ENCODE measurements at places on chromosomes 16 and 17.
A peak's percentile ranks its signal among the peaks of the same experiment; 100 is the strongest.

- no peak for DNase-seq
Measured at GRCh38 chr16:19912455-19913339, 28.0 kb upstream of the GPRC5B start.

DNA sequence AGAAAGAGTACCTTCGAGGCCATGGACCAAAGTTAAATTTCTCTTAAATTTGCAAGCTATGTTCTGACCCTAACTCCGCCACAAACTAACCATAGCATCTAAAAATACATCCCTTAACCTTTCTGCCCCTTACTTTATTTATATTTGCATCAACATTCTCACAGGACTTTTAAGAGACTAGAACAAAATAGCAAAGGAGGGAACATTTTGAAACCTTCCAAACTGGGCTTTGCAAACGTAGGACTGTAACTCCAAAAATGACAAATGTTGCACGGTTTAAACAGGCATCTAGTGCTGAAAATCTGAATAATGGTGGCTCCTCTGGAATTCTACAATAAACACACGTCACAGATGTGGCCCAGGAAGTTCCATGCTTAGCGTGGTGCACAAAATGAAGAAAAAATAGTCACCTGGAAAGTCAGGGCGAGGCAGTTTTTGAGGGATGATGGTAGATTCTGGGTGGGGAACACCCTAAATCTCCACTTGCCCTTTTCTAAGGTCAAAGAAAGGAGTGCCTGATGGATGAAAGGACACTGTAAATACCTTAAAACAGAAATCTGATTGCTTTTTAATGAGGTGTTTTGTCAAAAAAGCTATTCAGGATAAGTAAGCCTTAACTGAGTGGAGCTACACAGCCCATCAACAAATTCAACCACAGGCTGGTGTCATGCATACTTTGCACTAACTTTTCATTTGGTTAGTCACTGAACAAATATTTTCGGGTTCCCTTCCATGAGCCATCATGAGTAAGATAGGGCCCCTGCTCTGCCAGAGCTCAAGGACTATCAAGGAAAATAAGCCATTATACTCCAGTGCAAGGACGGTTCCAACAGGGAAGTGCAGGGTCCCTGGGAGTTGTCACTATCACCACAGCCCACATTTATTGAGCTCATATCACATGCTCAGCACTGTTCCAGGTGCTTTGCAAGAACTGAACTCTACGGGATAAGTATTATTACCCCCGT lies 21.2 kb downstream of the ARHGAP17 start:
- DNase-seq, result no peak

GRCh38 chr16:24352746-24353145 lies 96.6 kb downstream of the CACNG3 start:
- no peak for DNase-seq

DNA sequence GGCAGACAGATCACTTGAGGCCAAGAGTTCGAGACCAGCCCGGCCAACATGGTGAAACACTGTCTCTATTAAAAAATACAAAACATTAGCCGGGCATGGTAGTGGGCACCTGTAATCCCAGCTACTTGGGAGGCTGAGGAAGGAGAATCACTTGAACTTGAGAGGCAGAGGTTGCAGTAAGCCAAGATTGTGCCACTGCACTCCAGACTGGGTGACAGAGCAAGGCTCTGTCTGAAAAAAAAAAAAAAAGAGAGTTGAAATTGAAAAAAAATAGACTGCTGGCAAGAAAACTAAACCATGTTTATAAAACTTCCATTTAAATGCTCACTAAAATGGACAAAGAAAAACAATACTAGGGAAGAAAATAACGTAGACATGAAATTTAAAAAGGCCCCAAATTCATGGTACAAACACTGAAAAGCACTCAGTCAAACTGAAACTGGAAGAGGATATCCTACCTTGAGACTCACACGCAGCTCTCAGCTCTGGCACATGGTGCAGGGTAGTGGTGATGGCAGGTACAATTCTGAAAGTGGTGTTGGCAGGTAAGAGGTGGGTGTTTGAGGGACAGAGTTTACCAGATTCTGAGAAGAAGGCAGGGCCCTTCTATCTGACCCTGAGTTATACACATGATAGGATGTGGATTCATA lies 19.3 kb downstream of the CNTROB start:
- DNase-seq, result no peak

DNA sequence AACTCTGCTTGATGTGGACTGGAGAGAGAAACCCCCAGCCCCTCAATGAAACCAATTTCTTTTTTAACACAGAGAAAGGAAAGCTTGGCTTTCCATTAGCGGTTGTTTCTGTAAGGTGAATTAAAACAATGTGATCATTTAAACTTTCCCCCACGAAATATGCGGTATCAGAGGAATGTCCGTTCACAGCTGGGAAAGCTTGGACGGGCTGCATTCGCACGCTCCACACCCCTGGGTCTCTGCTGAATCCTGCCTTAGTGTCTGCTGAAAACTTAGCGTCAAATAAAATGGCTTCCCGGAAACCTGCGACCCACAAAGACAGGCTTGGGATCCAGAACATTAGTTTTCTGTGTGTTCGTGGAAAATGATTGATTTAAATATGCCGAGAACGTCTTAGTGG lies 71.7 kb downstream of the C16orf95 start:
- no peak for DNase-seq

DNA sequence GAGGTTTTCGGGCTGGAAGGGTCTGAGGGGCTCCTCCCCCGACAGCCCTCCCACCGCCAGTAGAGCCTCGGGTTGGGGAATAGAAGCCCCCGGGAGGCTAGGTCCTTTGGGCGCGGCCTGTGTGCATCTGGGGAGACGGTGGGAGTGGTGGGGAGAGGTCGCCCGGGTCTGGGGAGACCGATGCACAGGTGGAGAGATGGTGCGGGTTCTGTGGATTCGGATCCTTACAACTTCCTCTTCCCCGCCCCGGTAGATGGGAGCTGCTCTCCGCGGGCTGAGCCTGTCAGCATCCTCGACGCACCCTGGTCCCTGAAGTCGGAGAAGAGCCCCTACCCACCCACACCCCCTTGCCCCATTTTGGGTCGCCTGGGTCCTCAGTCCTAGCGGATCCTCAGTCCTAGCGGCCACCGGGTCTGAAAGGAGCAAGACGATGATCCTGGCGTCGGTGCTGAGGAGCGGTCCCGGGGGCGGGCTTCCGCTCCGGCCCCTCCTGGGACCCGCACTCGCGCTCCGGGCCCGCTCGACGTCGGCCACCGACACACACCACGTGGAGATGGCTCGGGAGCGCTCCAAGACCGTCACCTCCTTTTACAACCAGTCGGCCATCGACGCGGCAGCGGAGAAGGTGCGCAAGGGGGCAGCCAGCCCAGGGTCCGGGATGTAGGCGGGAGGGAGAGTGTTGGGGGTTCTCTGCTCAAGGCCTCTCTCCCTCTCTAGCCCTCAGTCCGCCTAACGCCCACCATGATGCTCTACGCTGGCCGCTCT lies 790 bp downstream of the BCKDK start:
- DNase-seq, result no peak

DNA sequence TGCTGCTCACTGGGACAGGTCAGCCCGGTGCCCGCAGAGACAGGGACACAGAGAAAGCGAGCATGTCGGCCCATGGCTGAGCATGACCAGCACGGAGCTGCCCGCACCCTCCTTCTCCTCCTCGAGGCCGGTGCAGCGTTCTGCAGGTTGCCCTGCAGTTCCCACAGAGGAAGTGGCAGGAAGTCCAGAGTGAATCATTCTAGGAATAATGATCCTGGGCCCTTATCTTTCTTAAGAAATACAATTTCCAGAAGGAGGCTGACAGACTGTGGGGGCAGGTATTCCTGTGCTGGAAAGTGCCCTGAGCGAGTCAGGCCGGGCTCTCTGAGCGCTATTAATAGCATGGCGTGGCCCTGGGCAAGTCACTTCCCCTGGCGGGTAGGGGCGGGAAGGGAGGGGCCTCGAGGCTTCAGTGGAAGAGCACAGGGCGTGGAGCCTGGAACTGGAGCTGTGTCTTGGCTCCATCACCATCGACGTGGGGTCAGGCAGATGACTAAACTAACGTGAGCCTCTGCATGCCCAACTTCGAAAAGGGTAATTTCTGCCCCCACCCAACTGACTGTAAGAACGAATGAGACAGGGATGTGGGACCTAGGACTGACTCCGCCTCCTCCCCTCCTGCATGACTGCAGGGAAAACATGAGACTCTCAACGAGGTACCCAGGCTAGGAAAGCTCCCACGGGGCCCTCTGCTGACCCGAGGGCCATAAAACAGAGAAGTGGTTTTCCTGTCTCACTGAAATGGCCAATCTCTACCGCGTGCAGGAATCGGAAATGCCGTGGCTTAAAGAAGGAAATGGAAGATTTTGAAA lies 9.8 kb downstream of the TMEM204 start:
- DNase-seq, result peak; percentile 4

- DNase-seq, result no peak
Measured at GRCh38 chr16:55392701-55393100, 68.7 kb downstream of the IRX6 start.

DNA sequence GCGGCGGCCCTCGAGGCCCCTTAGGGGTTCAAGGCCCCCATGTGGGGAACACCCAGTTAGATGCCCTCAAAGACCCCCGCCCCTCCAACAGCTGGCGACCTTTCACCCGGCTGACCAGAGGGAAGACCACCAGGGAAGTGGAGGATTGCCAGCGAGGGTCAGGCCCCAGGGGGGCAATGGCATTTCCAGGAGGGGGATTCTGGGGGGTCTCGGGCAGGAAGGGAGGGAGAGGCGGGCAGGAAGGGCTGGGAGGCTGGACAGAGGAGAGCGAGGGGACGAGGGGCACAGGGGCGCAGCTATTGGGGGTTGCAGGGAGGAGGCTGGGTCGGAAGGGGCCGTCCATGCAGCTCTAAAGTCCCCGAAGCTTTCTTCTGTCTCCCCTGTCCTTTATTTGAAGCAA lies 139.5 kb downstream of the C16orf95 start:
- no peak for DNase-seq

- no peak for DNase-seq
Measured at GRCh38 chr17:50188921-50189549, 12.4 kb downstream of the COL1A1 start.

All from OCI-LY7 (cell line).